Stimulated activated CD8-positive, alpha-beta memory T cell treated with anti-CD3 and anti-CD28 coated beads, Interleukin-12 subunit alpha, Interleukin-12 subunit beta, amount 100 ng/mL, for 1 hour (primary cell): ENCODE measurements at places on chromosomes 4 and X.

DNA sequence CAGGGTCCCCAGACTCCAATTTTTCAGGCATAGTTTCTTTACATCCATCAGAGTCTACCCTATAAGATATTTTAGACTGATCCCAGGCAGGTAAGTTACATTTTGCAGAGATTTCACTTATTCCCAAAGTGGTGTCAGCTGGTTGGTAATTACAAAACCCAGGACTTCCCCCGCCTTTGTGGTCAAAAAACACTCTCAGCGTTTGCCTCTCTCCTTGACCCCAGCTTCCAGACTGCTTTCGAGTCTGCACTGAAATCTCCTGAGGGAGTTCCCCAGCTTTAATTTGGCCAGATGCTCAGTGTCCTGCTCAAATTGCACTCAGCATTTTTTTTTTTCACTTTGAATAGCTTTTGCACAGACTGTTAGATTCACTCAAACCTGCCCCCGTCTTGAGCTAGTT, 11.2 kb upstream of the AMOT start:
- no peak for DNase-seq

GRCh38 chr4:93289241-93289640, 539.3 kb upstream of the ATOH1 start:
- DNase-seq: no peak

DNA sequence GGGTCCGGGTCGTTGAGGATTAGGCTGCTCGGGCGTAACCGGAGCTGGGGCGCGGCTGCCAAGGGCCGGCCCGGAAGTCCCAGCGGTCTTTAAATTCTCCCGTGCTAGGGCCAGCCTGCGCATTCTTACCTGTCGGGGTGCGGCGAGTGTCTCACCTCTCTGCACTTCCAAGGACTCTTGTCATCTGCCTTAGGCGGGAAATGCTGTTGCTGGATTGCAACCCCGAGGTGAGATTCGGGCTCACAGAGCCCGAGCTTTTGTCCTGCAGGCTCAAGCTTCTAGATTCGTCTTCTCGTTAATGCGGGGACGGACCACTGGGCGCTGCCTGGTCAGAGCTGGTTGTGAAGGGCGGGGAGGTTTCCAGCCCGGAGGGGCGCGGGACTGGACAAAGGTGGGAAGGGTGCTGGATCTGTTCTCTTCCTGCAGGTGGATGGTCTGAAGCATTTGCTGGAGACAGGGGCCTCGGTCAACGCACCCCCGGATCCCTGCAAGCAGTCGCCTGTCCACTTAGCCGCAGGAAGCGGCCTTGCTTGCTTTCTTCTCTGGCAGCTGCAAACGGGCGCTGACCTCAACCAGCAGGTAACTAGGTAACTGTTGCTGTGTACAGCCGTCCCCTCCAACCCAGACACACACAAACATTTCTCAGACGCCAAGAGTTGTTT, at the start of gene ANKRD37:
ANKRD37 (plus strand) TSS at position 118 of the 662 bp plus-strand sequence; CDS start at position 201, 83 bp downstream.
- no peak for DNase-seq

DNA sequence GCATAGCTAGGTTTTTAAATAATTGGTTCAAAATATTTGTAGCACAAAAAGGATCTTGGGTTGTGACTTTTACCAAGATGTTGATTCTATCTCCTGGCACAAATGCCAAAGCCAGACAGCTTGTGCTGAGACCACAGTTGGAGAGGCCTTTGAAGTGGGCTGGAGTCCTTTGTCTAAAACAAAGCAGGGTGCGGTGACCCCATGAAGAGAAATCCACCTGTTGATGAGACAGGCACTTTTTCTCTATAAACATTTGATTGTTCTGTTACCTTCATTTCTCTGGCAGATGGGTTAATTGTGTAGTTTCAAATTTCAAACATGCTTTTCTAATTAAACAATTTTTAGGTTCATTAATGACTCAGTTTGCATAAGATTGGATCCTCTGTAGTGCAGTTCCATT, 56.7 kb downstream of the STOX2 start:
- no peak for DNase-seq

DNA sequence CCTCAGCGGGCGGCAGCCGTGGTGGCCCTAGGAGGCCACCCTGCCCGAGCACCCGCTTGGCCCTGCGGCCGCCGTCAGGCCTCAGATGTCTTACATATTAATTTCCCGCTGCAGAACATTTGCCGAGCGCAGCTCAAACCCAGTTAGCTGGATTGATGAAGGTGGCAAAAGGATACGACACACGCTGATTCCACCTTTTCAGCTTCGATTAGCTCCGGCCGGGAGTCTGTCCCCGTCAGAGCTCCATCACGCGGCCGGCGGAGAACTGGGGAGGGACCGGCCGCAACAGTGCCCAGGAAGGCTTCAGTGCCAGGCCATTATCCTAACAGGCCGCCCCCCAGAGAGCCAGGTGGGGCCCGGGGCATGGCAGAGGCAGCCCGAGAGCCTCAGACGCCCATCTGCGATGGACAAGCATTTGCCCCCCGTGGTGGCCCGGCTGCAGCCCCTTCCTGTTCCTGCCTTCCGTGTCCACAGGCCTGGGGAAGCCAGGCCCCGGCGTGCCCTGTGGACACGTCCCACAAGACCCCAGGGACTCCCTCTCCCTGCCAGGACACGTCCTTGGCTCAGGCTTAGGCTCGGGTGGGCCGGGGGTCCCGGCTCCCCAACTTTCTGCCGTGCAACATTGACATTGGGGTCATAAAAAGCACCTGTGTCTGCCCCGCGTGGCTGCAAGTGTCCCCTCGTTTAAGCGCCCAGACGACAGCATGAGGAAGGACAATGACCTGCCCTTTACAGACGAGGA, 133.8 kb upstream of the NKX1-1 start:
- DNase-seq: no peak

DNA sequence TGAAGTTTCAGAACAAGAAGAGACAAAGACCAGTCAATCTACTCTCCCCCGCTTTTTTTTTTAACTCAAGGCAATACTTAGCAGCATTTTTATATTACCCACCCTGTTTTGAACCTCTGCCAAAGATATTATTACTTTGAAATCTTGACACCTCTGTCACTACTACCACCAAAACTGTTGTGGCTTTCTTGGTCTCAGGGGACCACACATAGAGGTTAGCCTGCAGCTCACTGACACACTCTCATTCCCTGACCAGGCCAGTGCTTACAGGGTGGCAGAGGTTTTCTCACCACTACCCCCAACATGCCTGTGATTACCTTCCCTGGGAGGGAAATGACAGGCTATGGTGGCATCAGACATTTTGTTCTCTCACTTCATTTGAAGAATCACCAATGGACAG, 137.4 kb upstream of the STIM2 start:
- no peak for DNase-seq

- DNase-seq: no peak
Measured at GRCh38 chr4:123603165-123603564, 206.6 kb downstream of the SPRY1 start.

DNA sequence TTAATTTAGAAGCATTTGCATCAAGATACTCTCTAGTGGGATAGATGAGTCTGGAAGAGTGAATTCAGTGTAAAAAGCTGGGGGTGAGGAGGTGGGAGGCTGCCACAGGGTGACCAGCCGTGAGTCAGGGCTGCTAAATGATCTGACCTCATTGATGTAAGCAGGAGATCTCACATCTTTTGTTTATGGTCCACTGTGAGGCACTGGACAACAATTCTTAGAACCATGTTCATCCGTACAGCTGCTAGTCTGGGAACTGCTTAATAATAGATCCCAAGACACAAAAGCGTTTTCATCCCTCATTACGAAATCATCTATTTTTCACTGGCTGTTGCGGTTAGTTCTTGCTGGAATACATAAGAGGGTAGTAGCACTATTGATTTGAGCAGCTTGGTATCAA, 14.1 kb downstream of the KLF3 start:
- no peak for DNase-seq

DNA sequence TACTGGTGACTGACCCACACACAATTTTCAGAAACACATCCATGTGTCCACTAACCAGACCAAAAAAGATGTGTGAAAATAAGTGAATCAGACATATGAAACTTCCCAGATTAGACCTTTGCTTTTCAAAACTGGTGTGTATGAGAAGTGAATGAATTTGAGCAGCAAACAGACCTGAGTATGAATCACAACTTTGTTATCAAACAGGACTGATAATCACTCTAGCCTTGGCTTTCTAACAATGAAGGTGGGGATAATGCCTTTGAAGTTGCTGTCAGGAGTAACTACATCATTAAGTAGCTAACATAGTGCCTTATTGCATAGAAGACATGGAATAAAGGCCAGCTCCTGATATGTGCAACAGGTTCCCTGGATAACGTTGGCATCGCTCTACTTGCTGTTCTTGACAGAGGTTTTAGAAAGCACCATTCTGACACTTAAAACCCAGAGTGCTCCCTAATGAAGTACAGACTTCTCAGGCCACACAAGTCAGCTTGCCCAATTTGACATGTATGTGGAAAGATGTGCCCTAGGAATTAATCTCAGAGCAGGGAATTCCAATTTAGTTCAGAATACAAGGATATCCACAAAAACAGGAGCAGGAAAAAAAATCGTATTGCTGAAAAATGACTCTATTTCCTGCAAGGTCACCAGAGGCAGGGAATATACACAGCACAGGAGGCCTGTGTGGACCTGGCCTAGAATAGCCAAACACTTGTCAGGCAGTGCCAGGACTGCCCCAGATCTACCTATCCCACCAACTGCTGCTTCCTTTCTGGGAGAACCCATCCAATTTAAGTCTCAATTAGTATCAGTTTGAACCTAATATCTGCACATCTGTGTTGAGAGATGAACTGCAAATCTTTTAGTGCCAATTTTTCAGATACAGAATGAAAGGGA, 87.7 kb downstream of the MAML3 start:
- DNase-seq: no peak

- no peak for DNase-seq
Measured at GRCh38 chr4:71400810-71401209, 62.0 kb downstream of the SLC4A4 start.

DNA sequence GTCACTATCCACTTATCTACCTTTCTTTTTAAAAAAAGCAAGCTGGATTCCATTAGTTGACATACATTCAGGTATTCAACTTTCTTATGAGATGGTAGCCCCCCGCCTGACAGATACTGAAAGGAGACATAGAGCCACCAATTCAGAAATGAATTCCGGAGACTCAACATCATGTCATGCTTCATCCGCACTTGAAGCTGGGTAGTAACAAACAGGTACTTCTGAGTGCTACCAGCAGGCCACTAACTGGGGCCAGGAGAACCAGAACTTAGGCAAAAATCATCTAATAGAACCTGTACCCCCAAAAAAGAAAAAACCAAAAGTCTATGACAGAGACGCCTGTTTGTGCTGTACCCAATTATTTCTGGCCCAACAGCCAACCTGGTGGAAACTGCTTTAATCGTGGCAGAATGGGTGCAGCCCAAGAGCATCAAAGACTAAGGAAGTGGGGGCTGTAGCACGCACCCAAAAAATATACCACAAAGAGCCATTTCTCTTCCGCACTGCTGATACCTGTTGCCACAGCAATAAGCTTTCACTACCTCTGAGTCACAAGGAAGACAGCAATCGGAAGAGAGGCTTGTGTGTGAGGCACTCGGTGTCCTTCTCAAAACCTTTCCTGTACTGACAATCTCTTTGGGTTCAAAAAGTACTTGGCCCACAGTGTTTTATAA, 84.8 kb downstream of the AFAP1 start:
- DNase-seq: peak; percentile 47
